ENCODE measurements at places on chromosomes 3 and 15.

DNA sequence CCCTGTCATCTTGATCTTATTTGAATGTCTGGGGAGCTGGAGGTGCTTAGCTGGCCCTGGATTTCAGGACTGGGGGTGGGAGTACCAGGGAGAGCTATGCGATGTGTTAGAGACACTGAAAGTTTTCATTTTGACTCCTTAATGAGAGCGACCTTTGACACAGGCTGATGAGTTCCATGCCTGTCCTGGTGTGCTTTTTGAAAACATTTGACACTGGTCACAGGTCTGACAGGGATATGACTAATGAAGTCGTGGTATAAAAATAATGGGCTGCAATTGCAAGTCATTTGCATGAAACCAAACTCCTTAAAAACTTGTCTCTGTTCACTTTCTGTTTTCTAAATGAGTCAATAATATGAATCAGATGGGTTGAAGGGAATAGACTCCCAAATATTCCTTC is 81.9 kb downstream of the MECOM start:
- no peak overlapping the region for H3K27ac ChIP-seq
- no peaks in the 10 kb centered on the region for H3K36me3 ChIP-seq
- peaks cover 11% of the 10 kb centered on the region for H3K4me1 ChIP-seq
- no peak overlapping the region for H3K4me3 ChIP-seq

GRCh38 chr3:71130471-71131374 is 452.8 kb downstream of the FOXP1 start:
- H3K4me3 ChIP-seq = peak overlapping the region; percentile 69
- peak; percentile 46 for DNase-seq
- no peaks in the 10 kb centered on the region for H3K36me3 ChIP-seq
- H3K4me1 ChIP-seq = peaks cover 85% of the 10 kb centered on the region

DNA sequence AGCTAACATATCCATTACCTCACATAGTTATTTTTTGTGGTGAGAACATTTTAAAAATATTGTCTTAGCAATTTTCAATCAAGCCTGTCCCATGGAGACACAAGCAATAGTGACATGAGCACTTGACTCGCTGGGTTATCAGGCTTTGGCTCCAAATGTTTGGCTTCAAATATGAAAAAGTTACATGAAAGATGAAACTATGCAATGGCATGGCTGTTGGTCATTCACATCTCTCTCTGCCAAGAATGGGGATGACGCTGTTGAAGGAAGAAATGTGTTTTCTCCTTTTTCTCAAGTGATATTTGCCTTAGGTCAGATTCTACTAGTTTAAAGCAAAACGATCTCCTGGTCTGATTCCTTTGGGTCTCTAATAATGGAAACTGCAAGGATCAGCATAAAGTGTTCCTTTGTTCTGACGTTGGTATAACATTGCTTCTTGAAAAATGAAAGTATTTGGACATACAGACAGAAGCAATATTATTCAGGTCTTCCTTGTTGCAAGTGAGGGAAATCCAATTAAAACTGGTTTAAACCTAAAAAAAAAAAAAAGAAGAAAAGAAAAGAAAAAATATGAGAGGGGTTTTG is 71.2 kb downstream of the SSUH2 start:
- no peaks in the 10 kb centered on the region for H3K4me1 ChIP-seq
- H3K27ac ChIP-seq = no peak overlapping the region
- peaks cover 21% of the 10 kb centered on the region for H3K36me3 ChIP-seq

DNA sequence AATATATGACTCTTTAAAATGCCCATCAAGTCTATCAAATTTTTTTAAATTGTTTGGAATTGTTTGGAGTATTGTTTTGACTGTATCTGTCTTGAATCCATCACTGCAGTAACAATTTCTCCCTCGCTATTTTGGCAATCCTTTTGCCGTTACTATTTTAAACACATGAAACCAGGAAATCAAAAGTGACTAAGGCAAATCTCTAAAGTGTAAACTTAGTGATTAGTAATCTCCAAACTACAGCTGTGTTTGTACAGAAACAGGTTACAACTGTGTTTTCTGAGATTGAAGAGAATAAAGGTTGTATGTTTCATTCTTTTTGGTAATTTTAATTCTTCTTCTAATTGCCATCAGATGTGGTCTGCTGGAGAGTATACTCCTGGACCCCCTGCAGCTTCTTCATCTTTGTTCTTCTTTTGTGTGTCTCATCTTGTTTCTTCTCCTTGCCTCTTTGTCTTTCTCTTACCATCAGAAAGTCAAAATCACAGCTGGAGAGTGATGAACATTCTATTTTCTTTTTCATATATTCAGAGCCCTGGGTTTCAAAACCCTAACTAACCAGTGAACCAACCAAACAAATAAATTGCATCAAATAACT is 465.4 kb downstream of the RBMS3 start:
- H3K36me3 ChIP-seq = no peaks in the 10 kb centered on the region
- no peak overlapping the region for H3K4me3 ChIP-seq
- no peaks in the 10 kb centered on the region for H3K27me3 ChIP-seq
- H3K4me1 ChIP-seq = peaks cover 21% of the 10 kb centered on the region
- no peak overlapping the region for H3K27ac ChIP-seq

GRCh38 chr3:138364356-138365252 is 16.2 kb downstream of the MRAS start:
- no peak overlapping the region for H3K4me3 ChIP-seq
- peaks cover 4% of the 10 kb centered on the region for H3K4me1 ChIP-seq
- no peak overlapping the region for H3K27ac ChIP-seq

DNA sequence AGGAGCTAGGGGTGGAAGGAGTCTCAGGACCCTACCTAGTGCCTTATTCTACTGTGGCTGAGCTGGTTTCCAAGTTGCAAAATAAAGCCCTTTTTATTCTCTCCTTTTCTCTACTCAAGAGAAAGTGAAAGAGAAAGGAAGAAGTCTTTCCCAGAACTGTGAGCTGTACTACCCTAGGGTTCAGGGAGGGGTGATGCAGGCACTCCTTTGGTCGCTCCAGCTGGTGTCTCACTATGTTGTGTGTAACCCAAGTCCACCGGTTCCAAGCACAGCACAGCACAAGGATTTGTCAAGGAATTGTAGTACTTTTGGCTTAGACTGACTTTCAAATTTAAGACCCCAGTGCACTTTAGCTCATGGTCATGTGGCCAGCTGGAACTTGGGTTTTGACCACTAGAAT is 1721.7 kb downstream of the OTOL1 start:
- no peaks in the 10 kb centered on the region for H3K36me3 ChIP-seq
- no peaks in the 10 kb centered on the region for H3K27me3 ChIP-seq
- H3K4me1 ChIP-seq = peaks cover 2% of the 10 kb centered on the region
- H3K27ac ChIP-seq = no peak overlapping the region

- no peak overlapping the region for H3K27ac ChIP-seq
- no peaks in the 10 kb centered on the region for H3K27me3 ChIP-seq
- no peaks in the 10 kb centered on the region for H3K4me1 ChIP-seq
- H3K4me3 ChIP-seq = no peak overlapping the region
- DNase-seq = no peak
Observed at GRCh38 chr3:164498917-164499316, 579.4 kb downstream of the SI start.

- H3K4me1 ChIP-seq = peaks cover 62% of the 10 kb centered on the region
- peak overlapping the region; percentile 97 for H3K27ac ChIP-seq
- peaks cover 8% of the 10 kb centered on the region for H3K27me3 ChIP-seq
Observed at GRCh38 chr15:58038426-58039078, 27.0 kb downstream of the ALDH1A2 start.

DNA sequence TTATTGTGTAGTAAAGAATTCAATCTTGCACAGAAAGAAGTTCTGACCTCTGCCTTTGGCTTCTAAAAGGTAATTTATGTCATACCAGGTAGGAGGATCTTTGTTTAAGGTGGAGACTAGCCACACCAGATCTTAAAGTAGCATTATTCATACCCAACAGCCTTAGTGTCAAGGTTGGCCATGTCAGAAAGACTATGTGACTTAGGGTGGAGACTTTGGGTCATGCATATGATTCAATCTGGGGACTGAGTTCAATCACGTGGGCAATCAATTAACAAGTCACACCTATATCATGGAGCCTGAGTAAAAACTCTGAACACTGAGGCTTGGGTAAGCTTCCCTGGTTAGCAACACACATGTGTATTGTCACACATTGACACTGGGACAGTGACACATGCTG is 28.5 kb upstream of the ENTPD3 start:
- no peak overlapping the region for H3K4me3 ChIP-seq
- H3K4me1 ChIP-seq = no peaks in the 10 kb centered on the region
- H3K36me3 ChIP-seq = no peaks in the 10 kb centered on the region
- peaks cover 23% of the 10 kb centered on the region for H3K27me3 ChIP-seq

DNA sequence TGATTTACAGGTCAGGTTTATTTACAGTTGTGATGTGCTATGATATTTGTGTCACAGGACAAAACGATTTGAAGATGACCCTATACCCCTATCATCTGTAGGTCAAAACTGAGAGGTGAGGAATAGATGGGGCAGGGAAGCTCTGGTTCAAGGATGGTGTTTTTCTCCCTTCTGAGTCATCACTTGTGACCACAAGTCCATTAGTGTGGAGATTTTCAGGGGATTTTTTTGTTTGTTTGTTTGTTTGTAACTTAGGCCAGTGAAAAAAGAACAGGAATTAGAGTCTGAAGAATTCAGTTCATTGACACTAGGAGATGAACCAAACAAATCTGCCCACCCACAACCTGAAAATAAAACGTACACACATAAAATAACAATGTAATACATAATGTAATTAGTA is 62.7 kb upstream of the FAM98B start:
- H3K4me3 ChIP-seq = no peak overlapping the region
- H3K4me1 ChIP-seq = no peaks in the 10 kb centered on the region
- no peaks in the 10 kb centered on the region for H3K36me3 ChIP-seq

DNA sequence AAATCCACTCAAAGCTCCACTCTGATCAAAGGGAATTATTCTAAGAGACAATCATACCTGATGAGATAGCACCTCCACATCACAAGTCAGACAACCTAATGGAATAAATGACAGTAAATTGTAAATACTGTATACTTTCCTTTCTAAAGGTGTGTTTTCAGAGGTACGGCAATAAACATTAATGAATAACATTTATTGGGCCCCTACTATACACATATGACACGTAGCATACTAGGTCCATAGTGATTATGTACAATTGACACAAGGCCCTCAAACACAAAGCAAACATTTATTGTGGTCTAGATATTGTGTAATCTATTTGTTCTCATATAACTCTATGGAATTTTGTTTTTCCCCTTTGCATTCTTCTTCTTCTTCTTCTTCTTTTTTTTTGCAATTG is 429.8 kb downstream of the FOXP1 start:
- peaks cover 20% of the 10 kb centered on the region for H3K4me1 ChIP-seq
- H3K4me3 ChIP-seq = no peak overlapping the region
- H3K27ac ChIP-seq = no peak overlapping the region
- no peaks in the 10 kb centered on the region for H3K36me3 ChIP-seq
- H3K27me3 ChIP-seq = no peaks in the 10 kb centered on the region

GRCh38 chr3:161038725-161039124 is 66.4 kb downstream of the B3GALNT1 start:
- no peaks in the 10 kb centered on the region for H3K27me3 ChIP-seq
- peaks cover 19% of the 10 kb centered on the region for H3K4me1 ChIP-seq
- peaks cover 5% of the 10 kb centered on the region for H3K36me3 ChIP-seq
- no peak for DNase-seq
- no peak overlapping the region for H3K4me3 ChIP-seq

DNA sequence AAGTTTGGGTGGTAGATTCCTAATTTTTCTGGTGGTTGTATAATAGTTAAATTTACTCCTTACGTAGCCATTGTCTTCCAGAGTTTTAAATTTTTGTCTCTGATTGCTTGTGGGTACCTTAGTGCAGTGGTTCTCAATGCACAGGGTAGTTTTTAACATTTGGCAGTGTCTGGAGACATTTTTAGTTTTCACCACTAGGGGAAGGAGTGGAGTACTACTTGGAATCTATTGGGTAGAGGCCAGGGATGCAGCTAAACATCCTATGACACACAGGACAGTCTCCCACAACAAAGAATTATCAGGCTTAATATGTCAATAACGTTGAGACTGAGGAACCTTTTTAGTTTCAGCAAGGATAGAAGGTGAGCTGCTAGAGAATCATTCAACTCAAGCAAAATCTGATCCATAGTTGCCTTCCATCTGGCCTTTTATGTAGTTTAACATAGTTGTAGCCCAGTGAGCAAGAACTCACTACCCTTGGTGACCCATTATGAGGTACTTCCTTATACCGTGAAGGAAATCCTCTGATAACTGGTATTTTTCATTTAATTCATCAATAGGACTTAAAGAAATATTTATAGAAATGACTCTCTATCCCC is 8.6 kb upstream of the STX19 start:
- H3K27ac ChIP-seq = no peak overlapping the region
- H3K4me3 ChIP-seq = no peak overlapping the region
- peaks cover 12% of the 10 kb centered on the region for H3K36me3 ChIP-seq

GRCh38 chr3:8128686-8129085 is 372.9 kb upstream of the LMCD1 start:
- no peak overlapping the region for H3K4me3 ChIP-seq
- no peak overlapping the region for H3K27ac ChIP-seq
- DNase-seq = no peak
- H3K36me3 ChIP-seq = no peaks in the 10 kb centered on the region

DNA sequence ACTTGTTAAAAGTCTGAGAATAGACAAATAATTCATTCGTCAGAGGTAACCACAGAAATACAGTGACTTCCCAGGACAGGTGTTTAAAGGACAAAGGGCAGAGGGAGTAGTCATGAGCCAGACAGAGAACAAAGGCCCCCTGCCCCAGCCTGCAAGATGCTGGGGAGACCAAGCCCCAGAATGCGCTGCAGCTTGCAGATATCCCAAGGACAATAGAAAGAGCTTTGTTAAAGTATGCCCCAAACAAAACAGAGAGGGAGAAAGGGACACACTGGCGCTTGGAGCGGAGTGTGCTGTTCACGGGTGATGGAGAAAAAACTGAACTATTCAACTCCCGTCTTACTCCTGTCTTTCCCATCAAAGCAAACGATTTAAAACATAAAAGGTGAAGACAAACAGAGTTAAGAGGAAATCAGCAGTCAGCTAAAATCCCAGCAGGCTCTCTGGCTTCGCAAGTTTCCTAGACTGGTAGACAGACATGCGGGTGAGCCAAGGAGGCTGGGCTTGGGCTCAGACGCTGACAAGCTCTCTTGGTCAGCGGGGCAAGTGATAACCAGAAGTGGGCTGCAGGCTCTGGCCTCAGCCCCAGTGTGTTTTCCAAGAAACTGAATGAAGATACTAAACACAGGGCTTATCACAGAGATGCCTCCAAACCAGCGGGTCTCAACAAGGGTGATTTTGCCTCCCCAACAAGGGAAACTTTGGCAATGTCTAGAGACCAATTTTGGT is 130.1 kb downstream of the UACA start:
- peaks cover 5% of the 10 kb centered on the region for H3K27me3 ChIP-seq
- peaks cover 37% of the 10 kb centered on the region for H3K4me1 ChIP-seq
- H3K27ac ChIP-seq = peak overlapping the region; percentile 24
- H3K4me3 ChIP-seq = no peak overlapping the region
- no peak for DNase-seq
- H3K36me3 ChIP-seq = no peaks in the 10 kb centered on the region

DNA sequence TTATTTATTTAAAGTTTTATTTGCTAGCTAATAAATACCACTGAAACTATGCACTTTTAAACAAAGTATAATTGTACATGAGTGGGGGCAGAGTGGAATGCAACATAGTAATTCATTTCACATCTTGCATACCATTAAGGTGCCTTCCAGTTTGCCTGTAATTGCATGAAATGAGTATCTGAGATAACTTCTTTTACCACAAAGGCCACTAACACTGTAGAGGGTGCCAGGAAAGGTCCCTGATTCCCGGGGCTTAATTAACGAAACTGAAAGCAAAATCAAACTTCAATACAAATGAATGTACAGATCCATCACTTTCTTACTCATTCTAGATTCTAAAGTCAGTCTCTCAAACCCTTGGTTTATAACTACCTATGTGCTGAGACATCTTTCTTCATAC is 2.1 kb downstream of the CD47 start:
- DNase-seq = no peak
- H3K27me3 ChIP-seq = peaks cover 14% of the 10 kb centered on the region
- peak overlapping the region; percentile 57 for H3K4me3 ChIP-seq
- no peaks in the 10 kb centered on the region for H3K36me3 ChIP-seq
- peaks cover 35% of the 10 kb centered on the region for H3K4me1 ChIP-seq
- H3K27ac ChIP-seq = peak overlapping the region; percentile 78

Data from mesothelial cell of epicardium (in vitro differentiated cells).